Activated naive CD4-positive, alpha-beta T cell (primary cell): ENCODE measurements at places on chromosomes 11 and 22.

- no peak for DNase-seq
Observed at GRCh38 chr11:115580416-115580815, 76.2 kb upstream of the CADM1 start.

DNA sequence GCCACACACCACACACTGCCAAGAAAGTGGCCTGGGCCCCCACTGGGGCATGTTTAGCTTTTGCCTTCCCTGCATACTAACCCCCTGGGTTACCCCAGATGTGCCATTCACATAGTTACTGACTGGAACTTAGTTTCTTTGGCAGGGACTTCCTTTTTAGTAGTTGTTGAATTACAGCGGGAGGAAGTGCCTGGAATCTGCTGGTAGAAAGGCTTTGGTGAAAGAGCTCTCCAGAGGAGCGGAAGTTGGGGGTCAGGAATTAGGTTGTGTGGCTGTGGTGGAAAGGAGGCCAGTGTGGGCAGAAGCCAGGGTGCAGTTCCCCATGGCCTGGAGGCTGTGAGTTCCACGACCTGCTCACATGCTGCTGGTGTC is 69.0 kb downstream of the MED15 start:
- DNase-seq: no peak

DNA sequence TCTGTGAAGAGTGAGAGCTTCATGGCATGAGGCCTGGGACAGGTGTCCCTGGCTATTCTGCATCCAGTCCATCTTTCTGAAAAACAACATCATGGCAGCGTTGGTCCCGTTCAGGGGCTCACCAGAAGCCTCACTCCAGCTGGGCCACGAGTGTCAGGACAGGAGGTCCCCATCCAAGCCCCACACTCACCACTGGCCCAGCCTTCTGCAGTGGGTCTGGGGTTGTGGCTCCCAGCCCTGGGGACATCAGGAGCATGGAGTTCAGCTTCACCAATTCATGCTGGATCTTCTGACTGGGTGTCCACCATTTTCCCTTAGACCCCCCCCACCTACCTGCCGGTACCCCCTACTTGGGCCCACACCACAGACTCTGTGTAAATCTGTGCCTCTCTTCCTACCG is 400.3 kb downstream of the BRD1 start:
- no peak for DNase-seq

DNA sequence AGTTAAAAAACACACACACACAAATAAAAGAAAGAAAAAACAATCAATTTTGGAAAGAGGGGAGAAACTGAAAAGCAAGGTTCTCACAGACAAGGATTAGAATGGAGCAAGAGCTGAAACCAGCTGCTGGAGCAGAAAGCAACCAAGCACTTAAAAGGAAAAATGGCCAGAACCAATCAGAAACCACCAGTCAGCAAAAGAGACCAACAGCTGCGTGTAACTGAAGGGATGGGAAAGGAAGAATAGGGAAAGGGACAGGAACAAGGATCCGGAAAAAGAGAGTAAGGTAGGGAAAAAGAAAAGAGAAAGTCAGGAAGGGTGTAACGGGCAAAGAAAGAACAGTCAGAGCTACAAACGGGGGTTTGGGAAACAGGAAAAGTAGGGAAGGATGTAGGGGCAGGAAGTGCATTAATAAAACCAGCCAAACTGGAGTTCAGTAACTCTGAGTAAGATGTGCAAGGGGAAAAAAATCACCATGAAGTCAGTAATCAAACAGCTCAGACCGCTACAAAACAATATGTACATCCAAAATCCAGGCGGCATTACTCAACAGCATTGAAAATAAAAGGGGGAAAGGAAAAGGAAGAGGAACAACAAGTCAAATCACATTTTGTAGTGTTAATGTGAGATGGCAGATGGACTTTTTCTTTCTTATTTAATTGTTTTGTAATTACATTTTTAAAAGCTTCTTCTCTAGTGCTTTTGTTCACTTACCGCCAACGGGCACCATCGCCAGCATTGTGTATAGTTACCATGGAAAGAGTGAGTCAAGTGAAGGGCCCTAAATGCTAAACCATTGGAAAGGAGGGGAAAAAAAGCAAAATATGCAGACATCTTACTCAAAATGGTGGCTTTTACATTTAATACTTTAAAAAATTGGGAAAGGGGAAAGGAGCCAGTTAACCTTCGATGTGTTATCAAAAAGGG is 49.2 kb downstream of the APOL5 start:
- no peak for DNase-seq

DNA sequence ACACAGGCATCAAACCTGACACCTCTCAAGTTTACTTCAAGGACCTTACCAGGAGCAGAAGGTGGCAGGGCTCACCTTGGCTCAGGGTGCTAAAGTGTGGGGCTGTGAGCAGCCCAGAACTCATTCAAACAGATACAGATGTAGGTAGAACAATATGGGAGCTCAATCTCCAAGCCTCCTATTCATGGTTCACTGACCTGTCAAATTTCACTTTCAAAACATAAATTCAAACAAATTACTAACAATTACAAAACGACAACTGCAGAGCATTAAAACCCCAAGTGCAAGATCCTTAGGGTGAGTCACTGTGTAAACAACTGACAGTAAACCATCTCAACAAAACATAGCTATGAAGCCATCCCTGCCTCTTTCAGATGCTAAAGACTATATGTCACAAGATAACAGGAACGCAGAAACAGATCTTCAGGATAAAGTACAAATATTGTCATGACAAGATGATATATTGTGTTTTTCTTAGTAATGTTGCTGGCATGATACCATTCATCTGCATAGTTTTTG is 303.5 kb upstream of the ANO3 start:
- no peak for DNase-seq

- DNase-seq: no peak
Observed at GRCh38 chr22:50138988-50139387, 31.5 kb upstream of the PANX2 start.

GRCh38 chr22:38531251-38531938 is 25.3 kb upstream of the DDX17 start:
- no peak for DNase-seq

GRCh38 chr11:128948583-128948982 is 5.9 kb upstream of the TP53AIP1 start:
- no peak for DNase-seq

DNA sequence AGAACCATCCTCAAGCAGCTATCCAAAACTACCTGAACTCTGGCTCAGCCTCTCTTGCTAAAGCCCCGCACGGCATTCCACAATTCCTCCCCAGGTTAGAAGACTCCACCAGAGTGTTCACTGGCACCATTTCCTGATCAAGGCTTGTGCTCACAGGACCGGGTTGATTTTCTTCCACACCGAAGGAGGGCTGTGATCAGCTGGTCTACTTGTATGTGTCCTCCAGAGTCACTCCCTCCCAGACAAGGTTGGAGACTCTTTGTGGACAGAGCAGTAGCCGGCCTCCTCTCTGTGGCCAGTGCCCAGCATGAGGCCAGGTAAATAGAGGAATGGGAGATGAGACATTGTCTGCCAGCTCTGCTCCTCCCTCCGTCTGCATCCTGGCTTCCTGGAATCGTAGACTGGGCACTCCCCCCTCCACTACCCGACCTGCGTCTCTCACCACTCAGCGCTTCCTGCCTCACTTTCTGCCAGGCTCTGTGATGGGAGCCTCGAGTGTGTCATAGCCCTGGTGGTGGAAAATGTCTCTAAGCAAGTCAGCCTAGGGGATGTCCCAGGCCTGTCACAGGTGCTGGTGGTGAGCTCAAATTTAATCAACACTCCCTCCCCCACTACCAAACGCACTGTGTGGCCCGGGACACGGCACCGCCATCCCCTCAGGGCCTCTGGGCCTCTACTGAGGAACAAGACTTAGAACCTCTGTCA is 12.5 kb upstream of the TMPRSS6 start:
- DNase-seq: peak; percentile 71

- no peak for DNase-seq
Observed at GRCh38 chr11:77101043-77101537, 1.6 kb upstream of the OMP start.

GRCh38 chr11:73386016-73386415 is 9.8 kb downstream of the RELT start:
- DNase-seq: no peak

- DNase-seq: no peak
Observed at GRCh38 chr11:93718057-93718563, 23.2 kb downstream of the TAF1D start.

DNA sequence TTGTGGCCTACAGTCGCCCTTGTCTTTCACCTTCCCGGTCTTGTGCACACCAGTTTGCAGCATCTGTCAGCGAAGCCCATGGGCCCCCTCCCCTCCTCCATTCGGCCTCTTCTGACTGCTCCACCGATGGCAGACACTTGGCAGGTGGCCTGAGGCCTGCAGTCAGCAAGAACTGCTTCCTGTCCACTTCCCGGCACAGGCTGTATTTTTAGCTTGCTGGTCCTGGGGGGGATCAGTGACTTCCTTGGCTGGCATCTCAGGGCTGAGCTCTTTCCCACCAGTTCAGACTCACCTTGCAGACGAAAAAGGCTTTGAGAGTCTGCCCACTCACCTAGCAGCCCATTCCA is 106.4 kb downstream of the SYN3 start:
- DNase-seq: no peak

- DNase-seq: peak; percentile 55
Observed at GRCh38 chr22:22508274-22509176, at the start of gene ZNF280B. Gene ZNF280B (minus strand): TSS chr22:22508742. CDS start chr22:22489398, 19,344 bp downstream.

GRCh38 chr11:27642954-27643353 is 57.3 kb downstream of the BDNF start:
- DNase-seq: no peak

GRCh38 chr22:45934659-45935341 is 42.2 kb downstream of the WNT7B start:
- DNase-seq: no peak

DNA sequence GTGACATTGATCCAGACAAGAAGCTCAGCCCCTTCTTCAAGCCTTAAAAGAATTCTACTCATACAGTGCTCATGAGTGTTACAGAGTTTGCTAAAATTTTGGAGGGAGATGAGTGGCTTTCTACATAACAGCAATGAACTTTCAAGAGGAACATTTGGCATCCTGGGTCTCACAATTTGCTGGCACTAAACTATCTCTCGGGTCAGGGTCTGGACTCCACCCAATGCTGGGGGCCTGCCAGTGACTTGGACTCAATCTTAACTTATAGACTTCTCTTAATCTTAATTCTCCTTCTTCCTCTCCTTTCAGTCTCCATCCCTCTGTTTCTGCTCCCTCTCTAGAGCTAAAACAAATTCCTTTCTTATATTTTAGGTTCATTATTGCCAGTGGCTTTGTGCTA is 317.9 kb downstream of the TMEM135 start:
- no peak for DNase-seq

DNA sequence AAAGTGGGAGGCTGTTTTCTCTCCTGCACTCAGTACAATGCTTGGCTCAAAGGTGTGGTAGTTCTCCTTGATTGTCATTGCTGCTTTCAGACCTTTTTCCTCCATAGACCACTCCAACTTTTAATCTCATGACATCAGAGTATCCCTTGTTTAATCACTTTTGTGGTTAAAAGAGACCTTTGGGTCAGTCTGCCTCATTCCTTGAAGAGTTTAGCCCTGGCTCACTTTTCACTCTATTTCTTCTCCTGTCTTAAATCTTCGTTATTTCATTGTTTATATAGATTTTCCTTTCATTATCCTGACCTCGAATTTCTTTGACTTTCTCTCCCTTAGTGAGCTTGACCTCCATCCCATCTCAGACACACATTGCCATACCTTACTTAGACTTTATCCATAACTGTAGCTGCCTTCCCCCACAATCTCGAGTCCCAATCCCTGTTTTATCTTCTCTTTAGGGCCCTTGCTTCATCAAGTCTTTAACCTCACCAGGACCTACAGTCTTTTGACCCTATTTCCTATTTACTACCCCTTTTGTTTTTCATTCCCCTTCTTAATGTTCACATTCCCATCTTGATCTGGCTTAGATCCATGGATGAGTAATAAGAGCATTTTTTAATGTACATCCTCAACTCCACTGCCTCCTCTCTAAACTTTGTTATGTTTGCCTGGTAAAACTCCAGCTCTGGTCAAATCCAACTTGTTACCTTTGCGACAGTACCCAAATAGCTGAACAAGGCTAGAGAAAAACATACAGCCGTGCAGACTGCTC is 9.5 kb downstream of the ATXN10 start:
- DNase-seq: no peak
